Peyer's patch (tissue), 4 donors: ENCODE measurements at places on chromosomes 16 and 17. TPM values are rescaled to one million over a fixed set of nuclear protein-coding genes. Genes with fewer than 3 reads are reported as not detected.

DNA sequence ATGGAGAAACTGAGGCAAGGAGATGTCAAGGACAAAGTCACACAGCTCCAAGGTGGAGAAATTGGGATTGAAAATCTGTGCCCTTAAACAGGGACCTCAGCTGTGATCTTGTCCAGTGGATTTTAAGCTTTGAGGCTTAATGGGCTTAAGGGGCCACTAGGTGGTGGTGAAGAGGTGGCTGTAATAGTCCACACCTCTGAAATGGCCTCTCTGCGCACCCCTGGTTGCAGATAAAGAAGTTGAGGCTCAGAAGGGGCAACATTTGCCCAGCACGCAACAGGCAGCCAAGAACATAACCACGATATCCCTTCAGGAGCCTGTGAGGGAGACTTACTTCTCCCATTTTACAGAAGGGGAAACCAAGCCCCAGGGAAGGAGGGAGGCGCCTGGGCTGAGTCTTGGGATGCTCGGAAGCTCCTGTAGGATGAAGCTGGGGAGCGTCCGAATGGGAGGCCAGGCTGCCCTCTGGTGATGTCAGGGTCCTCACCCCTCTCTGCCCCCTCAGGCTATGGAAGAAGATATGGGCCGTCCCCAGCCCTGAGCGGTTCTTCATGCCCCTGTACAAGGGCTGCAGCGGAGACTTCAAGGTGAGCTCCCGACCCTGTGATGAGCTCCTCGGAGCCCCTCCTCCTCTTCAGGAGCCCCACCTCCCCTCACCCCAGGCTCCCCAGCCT is 43.7 kb downstream of the IL21R start:
- DNase-seq: peak; percentile 29

DNA sequence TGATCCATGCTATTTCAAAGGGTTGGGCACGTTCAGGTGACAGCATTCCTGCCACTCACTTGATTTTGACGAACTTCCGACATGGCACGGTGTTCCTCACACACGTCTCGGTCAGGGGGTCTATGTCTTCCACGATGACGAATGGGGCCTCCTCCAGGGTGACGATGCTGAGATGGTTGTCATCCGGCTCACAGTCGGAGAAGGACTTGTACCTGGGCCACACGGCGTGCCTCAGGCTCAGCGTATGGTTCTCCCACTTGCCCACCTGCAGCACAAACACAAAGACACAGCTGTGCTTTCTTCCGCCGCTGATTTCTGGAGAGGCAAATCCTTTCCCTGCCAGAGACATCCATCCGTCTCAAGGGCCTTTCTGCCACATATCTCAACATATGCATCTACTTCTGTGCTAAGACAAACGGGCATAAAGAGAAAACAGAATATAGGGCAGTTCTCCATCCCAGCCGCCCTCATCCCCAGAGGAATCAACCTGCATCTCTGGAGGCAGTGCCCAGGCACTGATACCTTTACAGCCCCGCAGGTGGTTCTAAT is 332.5 kb downstream of the GRIN2A start:
- no peak for DNase-seq

DNA sequence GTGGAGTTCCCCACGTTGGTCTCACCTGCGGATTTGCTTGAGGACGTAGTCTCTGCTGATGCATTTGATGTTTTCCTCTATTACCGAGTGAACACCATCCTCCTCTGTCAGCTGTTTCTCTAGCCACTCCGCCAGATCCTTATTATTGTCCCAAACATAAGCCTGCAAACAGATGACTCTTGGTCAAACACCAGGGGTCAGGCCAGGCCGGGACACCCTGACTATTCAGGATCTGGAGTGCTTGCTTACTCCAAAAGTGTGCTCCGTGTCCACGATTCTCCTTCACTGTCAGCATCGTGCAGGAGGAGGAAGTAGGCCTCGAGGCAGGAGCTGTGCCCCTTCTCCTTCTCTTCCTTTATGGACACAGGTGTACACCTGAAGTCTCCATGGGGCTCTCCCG is 140.2 kb downstream of the AATF start:
- DNase-seq: no peak

GRCh38 chr17:71631483-71631882 is 489.3 kb upstream of the SOX9 start:
- DNase-seq: no peak

- DNase-seq: no peak
Observed at GRCh38 chr17:48800626-48801217, 16.3 kb downstream of the TTLL6 start.

DNA sequence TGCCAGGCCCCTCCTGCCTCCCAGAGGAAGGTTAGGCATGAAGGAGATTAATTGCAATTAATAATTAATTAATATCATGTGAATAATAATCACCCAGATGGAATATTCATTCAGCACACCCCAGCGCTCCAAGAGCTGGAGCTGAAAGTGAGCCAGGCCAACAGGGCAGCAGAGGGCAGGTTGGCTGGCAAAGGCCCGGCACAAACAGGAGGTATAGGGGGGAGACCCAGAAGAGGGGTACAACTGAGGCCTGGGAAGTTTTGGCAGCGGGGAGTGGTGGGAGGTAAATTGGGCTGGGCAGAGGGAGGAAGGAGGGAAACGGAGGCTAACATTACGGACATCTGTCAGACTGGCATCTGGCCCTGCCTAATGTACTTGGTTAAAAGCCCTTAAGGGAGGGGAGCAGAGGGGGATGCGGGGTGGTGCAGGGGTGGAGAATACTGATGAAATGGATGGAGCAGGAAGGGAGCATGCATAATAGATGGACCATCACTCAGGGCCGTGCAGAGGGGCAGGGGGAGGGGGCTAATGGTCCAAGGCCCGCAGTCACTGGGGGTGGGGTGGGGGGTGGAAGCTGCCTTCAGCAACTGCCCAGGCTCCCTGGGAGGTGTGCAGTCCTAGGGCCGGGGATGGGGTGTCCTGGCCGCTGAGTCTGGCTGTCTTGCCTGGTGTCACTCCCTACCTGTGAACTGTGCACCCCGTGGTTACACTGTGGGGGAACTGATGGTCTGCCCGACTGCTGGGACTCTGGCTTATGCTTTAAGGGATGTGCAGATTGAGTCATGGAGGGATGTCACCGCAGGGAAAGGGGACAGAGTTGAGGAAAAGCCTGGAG is 1.9 kb downstream of the ADAM11 start:
- DNase-seq: no peak

GRCh38 chr16:83045790-83046189 is 419.0 kb downstream of the CDH13 start:
- no peak for DNase-seq

DNA sequence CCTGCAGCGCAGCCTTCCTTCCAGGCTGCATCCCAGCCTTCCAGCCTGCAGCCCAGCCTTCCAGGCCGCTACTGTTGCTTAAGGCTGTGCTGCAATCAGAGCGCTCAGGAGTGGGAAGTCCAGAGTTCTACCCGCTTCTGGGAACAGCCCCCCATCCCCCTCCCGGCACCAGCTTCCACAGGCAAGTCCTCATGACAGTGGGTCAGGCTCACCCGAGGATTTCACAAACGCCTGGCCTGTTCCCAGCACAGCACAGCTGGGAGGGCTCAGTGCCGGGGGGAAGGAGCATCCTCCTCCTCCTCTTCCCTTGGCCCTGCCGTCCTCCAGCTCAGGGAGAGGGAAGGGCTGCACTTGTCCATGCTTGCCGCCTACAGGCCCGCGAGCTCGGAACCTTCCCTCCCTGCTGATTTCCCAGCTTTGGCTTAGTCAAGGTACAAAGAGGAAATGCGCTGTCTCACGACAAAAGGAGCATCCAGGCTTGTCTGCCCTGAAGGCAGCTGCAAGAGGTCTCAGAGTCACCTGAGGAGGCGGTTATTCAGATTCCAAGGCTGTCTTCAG is 8.3 kb downstream of the SOCS3 start:
- DNase-seq: peak; percentile 76

- no peak for DNase-seq
Observed at GRCh38 chr17:82527898-82528297, 8.4 kb downstream of the FOXK2 start.

DNA sequence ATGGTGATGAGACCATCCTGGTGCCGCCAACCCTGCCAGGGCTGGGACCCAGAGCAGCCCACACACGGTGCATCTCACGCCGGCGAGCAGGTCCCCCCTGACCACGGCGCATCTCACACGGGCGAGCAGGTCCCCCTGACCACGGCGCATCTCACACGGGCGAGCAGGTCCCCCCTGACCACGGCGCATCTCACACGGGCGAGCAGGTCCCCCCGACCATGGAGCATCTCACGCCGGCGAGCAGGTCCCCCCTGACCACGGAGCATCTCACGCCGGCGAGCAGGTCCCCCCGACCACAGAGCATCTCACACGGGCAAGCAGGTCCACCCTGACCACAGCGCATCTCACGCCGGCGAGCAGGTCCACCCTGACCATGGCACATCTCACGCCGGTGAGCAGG is 59.2 kb downstream of the MRM3 start:
- DNase-seq: no peak

DNA sequence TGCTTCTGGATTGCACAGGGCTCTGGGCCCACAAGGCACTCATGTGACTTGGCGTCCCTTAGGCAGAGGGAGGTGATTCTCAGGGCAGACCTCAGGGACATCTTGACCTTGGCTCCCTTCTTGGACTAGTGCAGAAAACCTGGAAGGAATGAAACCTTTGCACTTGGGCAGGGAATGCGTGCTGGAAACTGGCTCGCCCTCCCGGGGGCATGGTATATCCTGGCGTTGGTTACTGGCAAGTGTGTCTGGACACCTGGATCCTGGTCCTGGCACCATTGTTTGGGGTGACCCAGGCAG is 63.5 kb upstream of the LGALS9 start:
- no peak for DNase-seq

DNA sequence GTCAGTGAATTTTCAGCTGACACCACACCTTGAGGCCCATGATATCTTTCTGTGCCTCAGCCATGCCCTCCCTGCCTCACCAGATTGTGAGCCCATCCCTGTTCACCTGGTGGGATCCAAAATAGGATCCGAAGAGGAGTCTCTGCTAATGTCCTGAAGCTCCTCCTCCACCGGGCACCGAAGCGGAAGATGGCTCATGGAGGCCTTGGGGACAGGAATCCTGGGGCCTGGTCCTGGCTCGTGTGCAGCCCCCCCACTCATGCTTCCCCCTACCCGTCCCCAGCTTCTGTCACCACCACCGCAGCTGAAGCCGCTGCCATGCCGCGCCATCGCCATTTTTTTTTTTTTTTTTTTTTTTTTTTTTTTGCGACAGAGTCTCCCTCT is 1683.4 kb downstream of the TP53TG3F start:
- no peak for DNase-seq

GRCh38 chr17:10217916-10218315 is 19.5 kb upstream of the GAS7 start:
- DNase-seq: no peak

- no peak for DNase-seq
Observed at GRCh38 chr16:80610481-80611156, 69.8 kb downstream of the DYNLRB2 start.

- peak; percentile 90 for DNase-seq
Observed at GRCh38 chr17:59155439-59156177, at the start of gene PRR11. Gene PRR11, plus strand, starts transcription at chr17:59155746. Its CDS starts 14,007 bp downstream, at chr17:59169753.

DNA sequence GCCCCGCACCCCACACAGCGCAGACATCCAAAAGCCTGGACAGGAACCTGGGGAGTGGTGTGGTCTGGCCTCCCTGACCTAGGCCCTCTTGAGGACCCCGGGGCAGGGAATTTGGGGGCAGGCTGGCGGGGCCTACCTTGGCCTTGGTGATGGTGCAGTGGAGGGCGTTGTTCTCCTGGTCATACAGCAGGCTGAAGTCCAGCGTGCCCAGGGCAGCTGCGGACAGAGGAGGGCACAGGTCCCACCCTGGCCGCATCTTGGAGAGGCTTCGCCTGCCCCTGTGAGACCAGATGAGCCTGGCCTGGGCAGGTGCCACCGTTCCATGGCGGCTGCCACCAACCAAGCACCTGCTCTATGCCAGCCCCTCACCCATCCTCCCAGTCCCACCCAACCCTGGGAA is 9.0 kb downstream of the DOC2B start:
- no peak for DNase-seq

GRCh38 chr16:51393381-51394005 is 242.4 kb upstream of the SALL1 start:
- DNase-seq: no peak

DNA sequence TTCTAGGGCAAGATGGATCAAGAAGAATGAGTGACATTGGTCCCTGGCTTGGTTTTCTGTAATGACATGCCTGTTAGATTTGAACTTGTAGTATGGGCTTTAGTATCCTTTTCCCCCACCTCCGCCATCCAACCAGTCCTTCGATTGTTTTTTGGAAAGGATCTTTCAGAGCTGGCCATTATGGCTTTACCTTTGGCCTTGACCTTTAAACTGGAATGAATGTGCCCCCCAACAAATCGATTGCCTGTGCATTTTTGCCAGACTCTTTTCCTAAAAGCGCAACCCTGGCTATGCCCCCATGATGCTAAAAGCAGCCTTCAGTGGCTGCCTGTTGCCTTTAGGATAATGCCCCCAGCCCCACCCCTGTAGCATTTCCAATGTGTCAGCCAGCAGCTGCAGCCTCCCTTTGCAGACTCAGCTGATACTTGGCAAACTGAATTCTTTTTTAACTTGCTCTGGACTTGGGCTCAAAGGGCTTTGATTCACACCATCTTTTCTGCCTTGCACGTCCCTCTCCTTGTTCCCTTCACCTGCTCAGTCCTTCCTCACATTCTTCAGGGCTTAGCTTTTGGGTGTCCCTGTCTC is 4.0 kb downstream of the GPRC5C start:
- DNase-seq: no peak

Gene GPR179
- total RNA-seq: 0.18 TPM

Gene ALDH3A1
- total RNA-seq: 1.7 TPM

Gene KRTAP4-1
- total RNA-seq: not detected

Gene METTL9
- 75.8 TPM for total RNA-seq

Gene SLC5A10
- not detected for total RNA-seq

Gene TOM1L1
- total RNA-seq: 35.5 TPM

Gene CHST6
- total RNA-seq: 12.8 TPM

Gene KRT27
- total RNA-seq: not detected

Gene HASPIN
- not detected for total RNA-seq

Gene NAGS
- 74.1 TPM for total RNA-seq

Gene TBC1D28
- not detected for total RNA-seq

Gene SLC47A2
- total RNA-seq: not detected

Gene ALOXE3
- not detected for total RNA-seq

Gene SGCA
- total RNA-seq: 3.5 TPM

Gene TRAF4
- total RNA-seq: 190 TPM

Gene TBC1D3K
- 0.76 TPM for total RNA-seq

Gene ALDH3A2
- 171 TPM for total RNA-seq
